Left cardiac atrium (tissue), 4 donors: ENCODE measurements at places on chromosomes 1 and 21. TPM values are rescaled to one million over a fixed set of nuclear protein-coding genes. Genes with fewer than 3 reads are reported as not detected.

DNA sequence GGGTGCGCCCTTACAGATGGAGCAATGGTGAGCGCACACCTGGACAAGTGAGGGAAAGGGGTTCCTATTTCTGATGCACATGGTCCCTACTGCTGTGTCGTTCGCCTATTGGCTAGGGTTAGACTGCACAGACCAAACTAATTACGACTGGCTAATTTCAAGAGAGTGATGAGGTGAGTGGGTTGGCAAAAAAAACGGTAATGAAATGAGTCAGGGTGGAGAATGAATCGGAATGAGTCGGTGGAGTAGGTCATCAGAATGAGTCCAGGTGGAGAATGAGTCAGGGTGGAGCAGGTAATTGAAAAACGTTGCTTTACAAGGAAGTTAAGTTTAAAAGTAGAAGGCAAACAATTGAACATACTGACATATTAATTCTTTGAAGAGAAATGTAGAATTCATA, 79.8 kb downstream of the WDR4 start:
- no peak for DNase-seq

Gene CACNA1S
- total RNA-seq = not detected

GRCh38 chr1:16064536-16065268, 8.7 kb downstream of the FAM131C start:
- no peak for DNase-seq

GRCh38 chr1:34019741-34020552, 145.1 kb downstream of the CSMD2 start:
- DNase-seq = no peak

- DNase-seq = no peak
Measured at GRCh38 chr1:186473047-186473446, 12.1 kb upstream of the PDC start.

DNA sequence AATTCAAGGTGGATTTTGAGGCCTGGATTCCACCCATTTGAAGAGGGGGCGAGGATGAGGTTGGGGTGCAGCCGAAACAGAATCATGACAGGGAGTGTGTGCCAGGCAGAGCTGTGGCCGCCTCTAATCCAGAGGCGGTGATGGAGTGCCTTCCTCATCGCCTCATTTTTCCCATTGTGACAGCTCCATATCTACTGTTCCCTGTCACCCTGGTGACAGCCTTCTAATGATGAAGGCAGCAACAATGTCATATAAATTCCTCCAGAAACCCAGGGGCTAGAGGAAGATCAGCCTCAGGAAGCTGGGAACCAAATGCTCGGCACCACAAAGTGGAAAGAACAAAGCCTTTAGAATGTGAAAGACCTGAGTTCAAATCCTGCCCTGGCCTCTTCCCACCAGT, 42.0 kb downstream of the LRRN2 start:
- no peak for DNase-seq

DNA sequence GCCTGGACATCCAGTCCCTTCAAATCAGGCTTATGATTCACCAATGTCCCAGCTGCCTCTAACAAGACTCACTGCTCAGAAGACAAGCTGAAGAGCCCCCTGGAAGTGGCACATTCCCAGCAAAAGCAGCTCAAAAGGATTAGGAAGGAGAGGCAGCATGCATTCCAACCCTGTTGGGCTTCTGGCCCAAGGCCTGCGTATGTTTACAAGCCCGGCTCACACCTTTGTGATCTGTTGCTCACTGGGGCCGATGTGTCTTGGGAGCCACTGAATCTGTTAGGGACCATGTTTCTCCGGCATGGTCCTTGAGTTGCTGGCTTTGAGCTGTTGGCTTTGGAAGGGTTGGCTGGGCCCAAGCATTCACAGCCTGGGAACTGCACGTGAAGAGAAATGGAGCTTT, 81.2 kb upstream of the C1orf174 start:
- DNase-seq = no peak

DNA sequence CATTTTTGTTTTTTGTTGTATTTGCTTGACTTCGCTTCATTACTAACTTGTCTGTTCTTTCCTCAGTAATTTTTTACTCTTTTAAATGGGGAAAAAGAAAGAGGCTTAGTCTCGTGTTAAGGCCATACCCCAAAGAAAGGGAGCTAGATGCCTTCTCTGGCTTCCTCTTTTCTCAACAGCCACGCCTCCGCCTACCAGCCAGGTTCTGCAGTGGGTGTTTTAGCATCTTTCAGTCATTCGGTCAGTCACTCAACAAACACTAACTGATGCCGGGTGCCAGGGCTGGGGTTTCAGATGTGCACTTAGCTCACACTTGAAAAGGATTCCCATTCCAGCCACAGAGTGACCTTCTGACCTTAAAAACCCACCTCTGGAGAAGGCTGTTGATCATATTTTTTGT, 46.3 kb upstream of the VAV3 start:
- no peak for DNase-seq

Gene GBP6
- 0.08 TPM for total RNA-seq

DNA sequence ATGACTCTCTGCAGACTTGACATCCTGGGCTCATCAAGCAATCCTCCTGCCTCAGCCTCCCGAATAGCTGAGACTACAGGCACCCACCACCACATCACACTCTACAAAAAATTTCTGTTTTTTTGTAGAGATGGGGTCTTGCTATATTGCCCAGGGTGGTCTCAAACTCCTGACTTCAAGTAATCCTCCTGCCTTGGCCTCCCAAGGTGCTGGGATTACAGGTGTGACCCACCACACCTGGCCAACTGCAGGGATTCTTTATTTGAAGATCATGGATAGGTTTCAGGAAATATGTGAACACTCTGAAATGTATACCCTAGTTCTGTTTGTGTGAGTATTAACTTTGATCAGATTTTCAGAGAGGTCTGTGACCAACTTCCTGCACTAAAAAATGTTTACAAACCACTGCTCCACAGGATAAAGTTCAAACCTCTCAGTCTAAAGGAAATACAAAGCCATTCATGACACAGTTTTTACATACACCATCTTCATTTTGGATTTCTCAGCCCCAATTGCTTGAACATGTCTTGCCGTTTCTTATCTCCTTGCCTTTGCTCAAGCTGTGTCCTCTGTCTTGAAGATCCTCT, 252.3 kb upstream of the FGGY start:
- DNase-seq = no peak

- DNase-seq = no peak
Measured at GRCh38 chr1:107786203-107786845, 178.7 kb downstream of the VAV3 start.
